ENCODE measurements at places on chromosomes 7 and 10.

GRCh38 chr7:127847641-127848040 is 183.6 kb downstream of the LRRC4 start:
- H3K4me3 ChIP-seq = no peak overlapping the region
- no peak overlapping the region for H3K27ac ChIP-seq
- no peaks in the 10 kb centered on the region for H3K4me1 ChIP-seq
- DNase-seq = no peak
- no peaks in the 10 kb centered on the region for H3K27me3 ChIP-seq

DNA sequence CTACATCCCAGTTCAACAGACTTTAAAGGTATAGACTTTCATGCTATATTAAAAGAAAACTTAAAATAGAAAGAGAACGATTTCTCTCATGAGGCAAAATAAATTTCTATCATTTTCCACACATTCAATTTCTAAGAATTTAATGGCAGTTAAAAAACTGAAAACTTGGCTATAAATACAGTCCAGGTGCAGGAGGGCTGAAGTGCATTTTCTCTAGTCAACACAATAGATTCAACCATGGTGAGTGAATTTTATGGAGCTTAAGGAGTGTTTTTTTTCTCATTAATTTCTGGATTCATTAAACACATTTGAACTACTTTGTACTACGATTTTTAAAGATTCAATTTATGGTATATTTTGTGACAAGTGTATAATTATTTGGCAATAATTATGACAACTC is 240.8 kb upstream of the SLC26A5 start:
- no peak for DNase-seq
- H3K4me1 ChIP-seq = no peaks in the 10 kb centered on the region
- H3K4me3 ChIP-seq = no peak overlapping the region
- H3K27me3 ChIP-seq = peaks cover 2% of the 10 kb centered on the region
- no peaks in the 10 kb centered on the region for H3K36me3 ChIP-seq

GRCh38 chr10:125521721-125522680 is 161.0 kb downstream of the TEX36 start:
- no peaks in the 10 kb centered on the region for H3K4me1 ChIP-seq
- H3K27me3 ChIP-seq = no peaks in the 10 kb centered on the region
- H3K4me3 ChIP-seq = no peak overlapping the region
- no peak for DNase-seq

DNA sequence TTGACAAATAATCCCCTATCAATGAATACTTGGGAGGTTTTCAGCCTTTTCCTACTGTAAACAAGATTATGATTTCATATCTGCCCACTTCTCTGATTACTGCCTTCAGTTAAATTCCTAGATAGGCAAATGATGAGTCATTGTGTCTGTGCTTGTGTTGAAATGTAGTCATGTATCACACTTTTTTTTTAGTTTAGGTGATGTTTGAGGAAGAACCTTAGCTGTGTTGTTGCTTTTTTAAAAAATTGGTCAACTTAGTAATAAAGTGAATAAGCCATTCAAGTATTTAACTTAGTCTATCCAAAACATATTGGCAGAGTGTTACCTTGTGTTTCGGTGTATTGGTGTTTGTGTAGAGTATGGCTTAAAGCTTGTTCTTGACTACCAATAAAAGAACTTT is 60.0 kb downstream of the WAC start:
- DNase-seq = no peak
- H3K36me3 ChIP-seq = peaks cover 74% of the 10 kb centered on the region
- H3K27ac ChIP-seq = no peak overlapping the region
- no peaks in the 10 kb centered on the region for H3K27me3 ChIP-seq

- H3K36me3 ChIP-seq = no peaks in the 10 kb centered on the region
- H3K27ac ChIP-seq = peak overlapping the region; percentile 85
- H3K4me1 ChIP-seq = peaks cover 20% of the 10 kb centered on the region
- no peak for DNase-seq
- no peaks in the 10 kb centered on the region for H3K27me3 ChIP-seq
These were observed 612 bp downstream of the HILPDA start for GRCh38 chr7:128456255-128456725.

GRCh38 chr7:68401313-68401712 is 1197.0 kb upstream of the AUTS2 start:
- H3K4me3 ChIP-seq = no peak overlapping the region
- H3K36me3 ChIP-seq = no peaks in the 10 kb centered on the region
- no peak overlapping the region for H3K27ac ChIP-seq
- H3K4me1 ChIP-seq = no peaks in the 10 kb centered on the region
- H3K27me3 ChIP-seq = no peaks in the 10 kb centered on the region
- DNase-seq = no peak

DNA sequence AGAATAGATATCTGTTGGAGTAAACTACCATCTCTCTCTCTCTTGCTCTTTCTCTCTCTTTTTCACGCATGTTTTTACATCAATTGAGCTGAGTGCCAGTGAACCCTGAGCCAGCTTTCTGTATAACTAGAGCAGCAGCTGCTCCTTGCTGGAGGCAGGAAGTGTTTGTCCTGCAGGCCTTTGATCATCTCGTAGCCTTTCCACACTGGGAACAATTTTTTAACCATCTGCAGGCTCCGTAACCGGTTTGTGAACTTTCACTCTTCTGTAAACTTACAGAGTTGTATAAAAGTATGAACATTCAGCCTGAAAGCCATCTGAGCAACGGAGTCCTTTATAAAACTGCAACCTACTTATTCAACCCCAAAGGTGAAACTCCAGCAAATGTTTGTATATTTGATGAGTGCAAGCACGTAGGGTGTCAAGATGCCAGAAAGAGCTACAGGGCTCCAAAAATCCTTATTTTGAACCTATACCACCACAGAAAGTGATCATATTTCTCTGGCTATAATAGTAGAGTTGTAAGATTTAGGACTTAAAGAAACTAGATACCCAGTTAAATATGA is 162.8 kb upstream of the NFE2L3 start:
- no peak overlapping the region for H3K27ac ChIP-seq
- H3K4me1 ChIP-seq = no peaks in the 10 kb centered on the region
- DNase-seq = no peak
- peaks cover 12% of the 10 kb centered on the region for H3K27me3 ChIP-seq
- H3K36me3 ChIP-seq = no peaks in the 10 kb centered on the region

DNA sequence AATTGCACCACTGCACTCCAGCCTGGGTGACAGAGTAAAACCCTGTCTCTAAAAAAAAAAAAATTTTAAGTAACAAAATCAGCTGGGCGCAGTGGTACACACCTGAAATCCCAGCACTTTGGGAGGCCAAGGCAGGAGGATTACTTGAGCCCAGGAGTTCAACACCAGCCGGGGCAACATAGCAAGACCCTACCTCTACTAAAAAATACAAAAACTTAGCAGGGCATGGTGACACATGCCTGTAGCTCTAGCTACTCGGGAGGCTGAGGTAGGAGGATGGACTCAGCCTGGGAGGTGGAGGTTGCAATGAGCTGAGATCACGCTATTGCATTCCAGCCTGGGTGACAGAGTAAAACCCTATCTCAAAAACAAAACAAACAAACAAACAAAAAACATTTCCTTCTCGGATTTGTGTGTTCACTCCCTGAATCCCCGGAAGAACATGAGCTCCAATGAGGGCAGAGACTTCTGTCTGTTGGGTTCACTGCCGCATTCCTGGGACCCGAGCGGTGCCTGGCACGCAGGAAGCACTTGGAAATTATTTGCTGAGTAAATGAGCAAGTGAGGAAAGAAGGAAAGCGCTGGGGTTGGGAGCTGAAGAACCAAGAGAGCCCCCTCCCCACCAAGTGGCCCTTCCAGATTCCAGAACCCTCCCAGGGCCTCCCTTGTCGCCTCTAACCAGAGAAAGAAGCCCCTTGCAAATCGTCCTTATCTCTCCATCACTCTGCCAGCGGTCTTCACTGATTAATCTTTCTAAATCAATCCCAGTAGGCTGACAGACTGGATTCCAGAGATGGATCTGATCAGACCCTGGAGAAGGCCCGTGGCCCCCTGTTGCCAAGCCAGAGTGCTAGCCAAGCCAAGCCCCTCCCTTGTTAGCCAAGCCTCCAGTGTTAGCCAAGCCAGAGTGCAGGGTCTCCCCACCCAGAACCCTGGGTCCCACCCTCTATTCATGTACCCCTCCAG is 6.2 kb downstream of the TNRC18 start:
- H3K27ac ChIP-seq = no peak overlapping the region
- peaks cover 18% of the 10 kb centered on the region for H3K27me3 ChIP-seq
- no peak for DNase-seq
- no peak overlapping the region for H3K4me3 ChIP-seq
- H3K36me3 ChIP-seq = no peaks in the 10 kb centered on the region

- no peaks in the 10 kb centered on the region for H3K27me3 ChIP-seq
- H3K27ac ChIP-seq = no peak overlapping the region
- no peak overlapping the region for H3K4me3 ChIP-seq
- H3K36me3 ChIP-seq = peaks cover 92% of the 10 kb centered on the region
These were observed 10.2 kb downstream of the CUTC start for GRCh38 chr10:99742254-99742653.

- H3K4me3 ChIP-seq = no peak overlapping the region
- no peaks in the 10 kb centered on the region for H3K27me3 ChIP-seq
- no peaks in the 10 kb centered on the region for H3K36me3 ChIP-seq
- peaks cover 6% of the 10 kb centered on the region for H3K4me1 ChIP-seq
- DNase-seq = no peak
- no peak overlapping the region for H3K27ac ChIP-seq
These were observed 8.0 kb downstream of the DNAJC1 start for GRCh38 chr10:21995557-21995956.

GRCh38 chr7:12154119-12154518 is 57.0 kb upstream of the TMEM106B start:
- no peaks in the 10 kb centered on the region for H3K4me1 ChIP-seq
- H3K36me3 ChIP-seq = no peaks in the 10 kb centered on the region
- no peak overlapping the region for H3K4me3 ChIP-seq
- no peak overlapping the region for H3K27ac ChIP-seq
- no peaks in the 10 kb centered on the region for H3K27me3 ChIP-seq
- no peak for DNase-seq

DNA sequence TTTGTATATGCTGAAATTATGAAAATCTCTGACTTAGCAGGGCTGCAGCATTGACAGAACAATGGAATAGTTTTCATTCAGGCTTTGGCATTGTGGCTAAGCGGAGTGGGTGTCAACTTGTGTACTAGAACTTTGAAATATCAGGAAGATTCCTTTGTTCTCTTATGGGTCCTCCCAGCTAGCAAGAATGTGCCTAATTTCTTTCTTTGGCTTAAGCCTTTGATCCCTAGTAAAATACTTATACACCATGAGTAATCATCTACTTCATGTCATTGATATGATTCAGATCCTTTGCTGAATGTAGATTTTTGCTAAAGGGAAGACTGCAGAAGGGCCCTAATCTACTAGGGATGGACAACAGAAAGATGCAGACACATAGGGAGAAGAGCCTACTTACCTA is 6.2 kb downstream of the AVL9 start:
- H3K27me3 ChIP-seq = no peaks in the 10 kb centered on the region
- H3K4me3 ChIP-seq = peak overlapping the region; percentile 21
- H3K36me3 ChIP-seq = no peaks in the 10 kb centered on the region

GRCh38 chr7:118080947-118081346 is 103.0 kb upstream of the LSM8 start:
- DNase-seq = no peak
- H3K4me3 ChIP-seq = no peak overlapping the region
- H3K27ac ChIP-seq = no peak overlapping the region
- no peaks in the 10 kb centered on the region for H3K4me1 ChIP-seq
- no peaks in the 10 kb centered on the region for H3K27me3 ChIP-seq
- H3K36me3 ChIP-seq = no peaks in the 10 kb centered on the region

DNA sequence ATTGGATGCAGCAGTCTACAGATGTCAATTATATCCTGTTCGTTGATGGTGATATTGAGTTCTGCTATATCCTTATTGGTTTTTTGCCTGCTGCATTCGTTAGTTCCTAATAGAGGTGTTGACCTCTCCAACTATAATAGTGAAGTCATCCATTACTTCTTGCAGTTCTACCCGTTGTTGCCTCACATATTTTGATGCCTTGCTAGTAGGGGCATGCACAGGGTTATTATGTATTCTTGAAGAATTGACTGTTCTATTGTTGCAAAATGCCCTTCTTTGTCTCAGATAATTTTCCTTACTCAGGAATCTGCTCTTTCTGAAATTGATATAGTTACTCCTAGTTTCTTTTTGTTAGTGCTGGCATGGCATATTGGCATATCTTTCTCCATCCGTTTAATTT is 140.1 kb upstream of the INHBA start:
- no peak overlapping the region for H3K4me3 ChIP-seq
- no peaks in the 10 kb centered on the region for H3K27me3 ChIP-seq
- no peaks in the 10 kb centered on the region for H3K36me3 ChIP-seq
- no peak overlapping the region for H3K27ac ChIP-seq

GRCh38 chr7:116258734-116259133 is 48.4 kb downstream of the TES start:
- no peak overlapping the region for H3K27ac ChIP-seq
- no peak overlapping the region for H3K4me3 ChIP-seq
- peaks cover 32% of the 10 kb centered on the region for H3K36me3 ChIP-seq
- no peaks in the 10 kb centered on the region for H3K4me1 ChIP-seq
- peak; percentile 44 for DNase-seq

DNA sequence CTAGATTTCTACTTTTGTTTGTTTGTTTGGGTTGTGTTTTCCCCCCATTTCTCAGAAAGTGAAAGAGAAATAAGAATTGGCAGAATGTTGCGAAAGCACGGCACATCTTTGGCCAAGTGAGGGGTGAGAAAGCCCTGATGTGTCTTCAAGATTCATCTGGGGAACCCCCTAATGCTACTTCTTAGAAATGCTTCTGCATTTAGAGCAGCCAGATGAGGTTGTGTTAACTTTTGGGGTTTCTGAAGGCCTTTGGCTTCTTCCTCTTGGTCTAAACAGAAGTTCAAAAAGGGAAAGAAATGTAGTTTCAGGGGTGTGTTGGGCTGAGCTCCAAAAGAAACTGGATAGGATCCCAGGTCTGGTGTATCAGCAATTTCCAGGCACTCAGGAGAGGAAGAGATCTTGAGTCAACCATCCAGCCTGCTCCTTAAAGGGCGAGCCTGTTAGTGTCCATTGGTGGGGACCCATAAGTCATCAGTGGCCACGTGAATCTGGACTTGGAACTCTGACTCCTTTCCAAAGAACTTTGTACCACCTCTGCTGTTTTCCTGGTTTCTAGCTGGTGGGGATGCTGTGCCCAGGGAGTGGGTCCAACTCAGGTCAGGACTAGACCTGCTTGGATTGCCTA is 6.5 kb downstream of the DUSP5 start:
- peak overlapping the region; percentile 79 for H3K27ac ChIP-seq
- H3K4me3 ChIP-seq = peak overlapping the region; percentile 72
- peaks cover 62% of the 10 kb centered on the region for H3K4me1 ChIP-seq
- H3K36me3 ChIP-seq = peaks cover 17% of the 10 kb centered on the region

- no peak for DNase-seq
- no peak overlapping the region for H3K4me3 ChIP-seq
- peaks cover 58% of the 10 kb centered on the region for H3K36me3 ChIP-seq
- H3K27me3 ChIP-seq = no peaks in the 10 kb centered on the region
- H3K4me1 ChIP-seq = peaks cover 6% of the 10 kb centered on the region
- H3K27ac ChIP-seq = no peak overlapping the region
These were observed 34.7 kb downstream of the TNRC18 start for GRCh38 chr7:5388905-5389433.

- H3K4me3 ChIP-seq = no peak overlapping the region
- H3K4me1 ChIP-seq = peaks cover 5% of the 10 kb centered on the region
- H3K27ac ChIP-seq = no peak overlapping the region
- H3K36me3 ChIP-seq = no peaks in the 10 kb centered on the region
- DNase-seq = no peak
- H3K27me3 ChIP-seq = no peaks in the 10 kb centered on the region
These were observed 20.2 kb upstream of the VOPP1 start for GRCh38 chr7:55592492-55592891.
